Breast epithelium (tissue), 4 donors: ENCODE measurements at places on chromosomes 13 and 19.

DNA sequence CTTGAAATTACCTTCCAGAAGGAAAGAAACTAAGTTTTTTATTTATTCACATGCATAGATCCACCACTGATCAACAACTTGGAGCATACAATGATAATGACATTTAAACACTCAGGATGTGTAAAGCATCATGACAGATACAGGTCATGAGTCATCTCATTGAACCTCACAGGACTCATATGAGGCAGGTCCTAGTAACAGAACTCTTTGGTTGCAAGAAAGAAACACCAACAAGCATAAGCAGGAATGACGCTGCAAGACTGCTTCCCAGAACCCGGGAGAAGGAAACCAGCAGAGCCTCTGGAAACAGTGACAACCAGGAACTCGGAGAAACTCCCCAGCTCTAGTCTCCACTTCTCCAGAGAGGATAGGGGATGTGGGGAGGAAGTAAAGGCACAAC lies 60.8 kb upstream of the IPO5 start:
- no peak overlapping the region for H3K27ac ChIP-seq
- no peak for DNase-seq
- no peaks in the 10 kb centered on the region for H3K27me3 ChIP-seq
- H3K4me3 ChIP-seq, result no peak overlapping the region
- H3K36me3 ChIP-seq, result no peaks in the 10 kb centered on the region

DNA sequence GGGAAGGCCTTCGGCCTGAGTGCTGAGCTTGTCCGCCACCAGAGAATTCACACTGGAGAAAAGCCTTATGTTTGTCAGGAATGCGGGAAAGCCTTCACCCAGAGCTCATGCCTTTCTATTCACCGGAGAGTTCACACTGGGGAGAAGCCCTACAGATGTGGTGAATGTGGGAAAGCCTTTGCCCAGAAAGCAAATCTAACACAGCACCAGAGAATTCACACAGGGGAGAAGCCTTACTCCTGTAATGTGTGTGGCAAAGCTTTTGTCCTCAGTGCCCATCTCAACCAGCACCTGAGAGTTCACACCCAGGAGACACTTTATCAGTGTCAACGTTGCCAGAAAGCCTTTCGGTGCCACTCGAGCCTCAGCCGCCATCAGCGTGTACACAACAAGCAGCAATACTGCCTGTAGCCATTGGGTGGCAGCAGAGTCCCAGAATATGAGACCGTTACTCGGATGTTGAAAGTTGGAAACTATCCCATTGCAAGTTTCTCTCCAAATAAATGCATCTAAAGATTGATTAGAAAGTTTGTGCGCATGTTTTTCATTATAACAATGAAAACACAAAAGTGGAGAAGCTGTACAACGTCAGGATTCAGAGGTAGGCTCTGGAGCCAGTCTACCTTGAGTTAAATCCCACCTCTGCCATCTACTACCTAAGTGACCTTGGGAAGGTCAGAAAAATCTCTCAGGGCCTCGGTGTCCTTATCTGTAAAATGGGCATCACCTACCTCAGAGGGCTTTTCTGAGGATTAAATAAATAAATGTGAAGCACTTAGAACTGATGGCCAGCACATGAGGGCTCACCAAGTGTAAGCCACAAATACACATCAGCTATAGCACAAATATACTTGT lies 21.1 kb downstream of the ZNF473 start:
- H3K4me3 ChIP-seq, result no peak overlapping the region
- H3K27ac ChIP-seq, result no peak overlapping the region
- peaks cover 24% of the 10 kb centered on the region for H3K36me3 ChIP-seq
- H3K4me1 ChIP-seq, result no peaks in the 10 kb centered on the region
- H3K27me3 ChIP-seq, result no peaks in the 10 kb centered on the region

DNA sequence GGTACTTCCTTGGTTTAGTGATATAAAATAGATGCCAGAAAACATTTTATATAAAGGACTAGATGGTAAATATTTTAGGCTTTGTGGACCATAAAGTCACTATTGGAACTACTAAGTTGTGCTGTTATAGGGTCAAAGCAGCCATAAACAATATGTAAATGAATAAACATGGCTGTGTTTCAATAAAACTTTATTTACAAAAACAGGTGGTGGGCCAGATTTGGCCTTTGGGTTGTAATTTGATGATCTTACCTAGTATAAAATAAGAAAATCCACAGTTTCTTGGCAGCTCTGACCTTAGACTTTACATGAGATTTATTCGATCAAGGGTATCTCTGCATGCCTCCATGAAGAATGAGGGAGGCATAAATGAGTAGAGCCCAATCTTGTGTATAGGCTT lies 232.0 kb upstream of the PCDH9 start:
- H3K27ac ChIP-seq, result no peak overlapping the region
- H3K4me1 ChIP-seq, result no peaks in the 10 kb centered on the region
- no peaks in the 10 kb centered on the region for H3K36me3 ChIP-seq
- no peak for DNase-seq
- H3K4me3 ChIP-seq, result no peak overlapping the region
- no peaks in the 10 kb centered on the region for H3K27me3 ChIP-seq

- DNase-seq, result no peak
- no peaks in the 10 kb centered on the region for H3K4me1 ChIP-seq
- no peaks in the 10 kb centered on the region for H3K27me3 ChIP-seq
- H3K36me3 ChIP-seq, result no peaks in the 10 kb centered on the region
Measured at GRCh38 chr13:84137292-84137691, 255.0 kb upstream of the SLITRK1 start.

GRCh38 chr13:106588367-106588766 lies 20.4 kb upstream of the ARGLU1 start:
- no peak overlapping the region for H3K27ac ChIP-seq
- no peaks in the 10 kb centered on the region for H3K36me3 ChIP-seq
- no peak for DNase-seq
- H3K27me3 ChIP-seq, result no peaks in the 10 kb centered on the region

DNA sequence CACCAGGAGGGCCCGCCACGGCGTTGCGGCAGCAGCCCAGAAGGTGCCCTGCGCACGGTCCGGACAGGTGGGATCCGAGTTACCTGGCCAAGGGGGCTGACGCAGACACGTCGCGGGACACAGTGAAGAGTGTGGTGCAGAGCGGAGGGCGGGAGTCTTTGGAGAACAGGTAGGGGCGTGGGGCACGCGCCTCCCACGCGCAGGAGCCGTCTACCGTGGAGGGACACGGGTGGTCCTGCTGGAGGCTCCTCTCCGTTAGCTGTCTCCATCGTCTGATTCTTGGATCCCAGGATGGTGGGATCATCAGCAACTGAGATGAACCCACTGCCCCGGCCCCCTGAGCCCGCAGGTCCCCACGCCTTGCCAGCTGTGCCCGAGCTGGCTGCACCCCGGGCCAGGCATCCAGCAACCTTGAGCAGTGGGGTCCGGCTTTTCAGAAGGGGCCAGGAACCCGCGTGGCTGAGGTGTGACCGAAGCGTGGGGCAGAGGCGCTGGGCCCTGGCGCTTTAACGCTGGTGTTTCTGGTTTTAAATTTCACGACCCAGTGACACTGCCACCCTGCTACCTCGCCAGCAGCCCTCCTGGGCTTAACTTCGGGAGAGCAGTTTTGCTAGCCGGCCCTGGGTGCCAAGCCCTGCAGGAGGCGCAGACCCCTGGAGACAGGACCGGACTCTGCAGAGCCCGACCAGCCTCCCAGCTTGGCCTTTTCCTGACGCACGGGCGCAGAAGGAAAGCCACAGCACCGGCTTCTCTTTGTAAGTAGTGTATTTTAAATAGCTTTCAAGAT lies 7.3 kb downstream of the FGF22 start:
- no peak for DNase-seq
- H3K27me3 ChIP-seq, result no peaks in the 10 kb centered on the region
- no peak overlapping the region for H3K27ac ChIP-seq
- H3K36me3 ChIP-seq, result no peaks in the 10 kb centered on the region

DNA sequence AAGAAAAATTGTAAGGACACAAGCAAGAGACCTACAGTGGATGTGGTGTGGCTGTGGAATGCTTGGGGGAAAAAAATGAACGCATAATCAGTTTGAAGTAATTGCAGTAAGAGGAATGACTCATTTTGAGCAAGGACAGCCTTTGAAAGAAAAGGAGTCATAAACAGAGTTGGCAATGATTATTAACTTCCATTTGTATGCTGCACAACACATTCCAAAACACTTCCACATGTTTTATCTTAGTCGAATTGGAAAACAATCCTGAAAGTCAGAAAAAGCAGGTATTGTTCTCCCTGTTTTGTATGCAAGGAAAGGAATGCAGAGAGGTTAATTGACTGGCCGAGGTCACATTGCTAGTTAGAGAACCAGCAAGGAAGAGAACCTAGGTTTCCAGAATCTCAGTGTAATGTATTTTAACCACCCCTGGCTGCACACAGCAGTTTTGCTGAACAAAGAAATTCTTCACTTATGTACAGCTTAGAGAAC lies 630.0 kb upstream of the MIR17HG start:
- H3K27ac ChIP-seq, result no peak overlapping the region
- no peak overlapping the region for H3K4me3 ChIP-seq
- no peaks in the 10 kb centered on the region for H3K27me3 ChIP-seq
- no peaks in the 10 kb centered on the region for H3K36me3 ChIP-seq
- no peak for DNase-seq

DNA sequence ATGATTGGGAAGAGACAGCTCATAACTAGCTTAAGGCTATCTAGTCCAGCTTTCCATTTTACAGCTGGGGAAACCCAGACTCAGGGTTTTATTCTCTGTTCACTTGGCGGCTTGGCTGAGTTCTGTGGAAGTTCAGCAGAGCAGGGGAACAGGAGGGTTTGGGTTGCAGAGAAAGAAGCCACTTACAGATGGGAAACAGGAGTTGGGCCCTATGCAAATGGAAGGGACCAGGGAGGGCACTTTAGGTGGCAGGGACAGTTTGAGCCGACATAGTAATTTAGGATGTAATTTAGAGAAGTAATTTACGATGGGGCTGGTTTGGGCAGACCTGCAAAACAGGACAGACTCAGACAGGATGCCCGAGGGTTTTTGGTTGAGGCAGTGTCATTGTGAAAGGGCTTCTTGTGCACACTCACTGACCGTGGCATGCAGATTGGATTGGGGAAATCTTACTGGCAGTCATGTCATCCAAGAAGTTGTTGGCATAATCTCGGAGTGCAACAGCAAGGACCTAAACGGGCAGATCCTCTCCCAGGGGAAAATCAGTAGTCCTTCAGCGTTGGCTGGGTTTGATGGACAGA lies 47.3 kb upstream of the GPR183 start:
- H3K4me3 ChIP-seq, result no peak overlapping the region
- H3K36me3 ChIP-seq, result no peaks in the 10 kb centered on the region
- no peak for DNase-seq
- H3K27ac ChIP-seq, result peak overlapping the region; percentile 81
- H3K4me1 ChIP-seq, result peaks cover 3% of the 10 kb centered on the region
- no peaks in the 10 kb centered on the region for H3K27me3 ChIP-seq

DNA sequence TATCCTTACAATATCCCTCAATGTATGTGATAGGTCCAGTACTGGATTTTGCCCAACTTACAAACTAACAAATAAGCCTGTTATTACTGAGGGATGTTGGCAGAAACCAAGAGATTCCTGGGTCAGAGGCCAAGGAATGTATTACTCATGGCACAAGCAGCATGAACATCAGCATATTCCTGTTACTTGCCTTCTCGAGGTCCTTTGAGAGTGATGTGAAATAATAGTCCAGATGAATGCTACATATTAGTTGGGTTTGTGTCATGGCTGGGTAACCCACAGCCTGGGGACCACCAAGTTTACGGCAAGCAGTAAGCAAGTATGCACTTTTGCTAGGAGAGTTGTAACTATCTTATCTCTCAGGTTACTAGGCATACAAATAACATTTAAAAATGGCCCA lies 384.5 kb upstream of the GPC6 start:
- H3K4me3 ChIP-seq, result no peak overlapping the region
- no peak overlapping the region for H3K27ac ChIP-seq
- no peaks in the 10 kb centered on the region for H3K4me1 ChIP-seq
- H3K27me3 ChIP-seq, result no peaks in the 10 kb centered on the region
- no peak for DNase-seq
- no peaks in the 10 kb centered on the region for H3K36me3 ChIP-seq

GRCh38 chr19:19491321-19492025 lies 23.9 kb downstream of the TSSK6 start:
- H3K4me1 ChIP-seq, result peaks cover 12% of the 10 kb centered on the region
- peaks cover 6% of the 10 kb centered on the region for H3K36me3 ChIP-seq
- no peak for DNase-seq
- no peak overlapping the region for H3K4me3 ChIP-seq
- no peak overlapping the region for H3K27ac ChIP-seq

GRCh38 chr13:36358175-36358718 lies 12.1 kb upstream of the SPART start:
- H3K27ac ChIP-seq, result no peak overlapping the region
- no peak for DNase-seq
- no peaks in the 10 kb centered on the region for H3K27me3 ChIP-seq
- no peaks in the 10 kb centered on the region for H3K36me3 ChIP-seq
- no peaks in the 10 kb centered on the region for H3K4me1 ChIP-seq

DNA sequence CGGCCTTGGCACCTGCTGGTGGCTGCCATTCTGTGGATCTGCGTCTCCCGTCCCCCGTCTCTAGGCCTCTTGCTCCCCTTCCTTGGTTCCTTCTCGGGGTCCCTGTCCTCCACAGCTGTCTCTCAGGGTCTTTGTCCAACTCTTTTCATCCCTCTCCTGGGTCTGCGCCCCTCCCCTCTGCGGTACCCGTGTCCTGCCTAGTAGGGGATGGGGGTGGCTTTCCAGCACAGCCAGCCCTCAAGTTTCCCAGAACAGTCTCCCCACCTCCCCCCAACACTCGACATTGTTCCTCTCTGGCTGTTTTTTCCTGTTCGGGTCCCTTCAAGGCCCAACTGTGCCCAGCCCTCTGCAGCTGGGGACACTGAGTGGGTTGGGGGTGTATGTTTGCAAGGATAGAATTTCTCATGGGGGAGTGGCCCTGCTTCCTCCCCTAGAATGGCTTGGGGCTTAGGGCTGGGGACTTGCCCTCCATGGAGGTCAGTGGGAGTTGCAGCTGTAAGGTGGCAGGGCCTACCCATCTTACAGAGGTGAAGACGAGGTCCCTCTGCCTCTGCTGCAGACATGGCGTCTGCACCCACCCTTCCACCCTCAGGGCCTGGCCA lies 762 bp upstream of the ADM5 start:
- peak overlapping the region; percentile 46 for H3K4me3 ChIP-seq
- H3K4me1 ChIP-seq, result peaks cover 6% of the 10 kb centered on the region
- H3K27ac ChIP-seq, result peak overlapping the region; percentile 20

DNA sequence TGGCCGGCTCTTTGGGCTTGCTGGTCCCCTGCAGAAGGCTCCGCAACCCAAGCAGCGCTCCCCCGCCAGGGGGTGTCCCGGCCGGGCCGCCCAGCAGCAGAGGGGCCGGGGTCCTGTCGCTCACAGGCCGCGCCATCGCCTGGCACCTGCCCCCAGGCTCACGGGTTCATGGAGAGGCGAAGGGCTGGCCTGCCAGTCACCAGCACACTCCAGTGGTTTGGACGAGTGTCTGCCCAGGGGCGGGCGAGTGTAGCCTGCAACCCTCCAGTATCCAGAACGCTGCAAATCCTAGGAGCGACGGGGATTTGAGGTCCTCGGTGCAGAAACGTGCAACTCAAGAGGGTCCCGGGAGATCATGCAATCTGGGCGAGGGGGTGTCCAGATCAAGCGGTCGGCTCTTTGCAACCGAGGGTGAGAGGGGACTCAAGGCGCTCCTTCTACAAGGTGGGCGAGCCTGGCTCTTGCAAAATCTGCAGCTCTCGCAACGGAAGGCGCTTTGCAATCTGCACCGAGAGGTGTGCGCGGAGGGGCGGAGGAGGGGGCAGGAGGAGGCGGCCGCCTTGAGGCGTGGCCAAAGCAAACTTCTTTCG lies at the start of gene DBP:
Gene DBP, minus strand, starts transcription at position 521 of the 590 bp plus-strand sequence. Its CDS starts 385 bp downstream, at position 136.
- no peak for DNase-seq
- no peaks in the 10 kb centered on the region for H3K4me1 ChIP-seq
- H3K4me3 ChIP-seq, result peak within 1 kb of the TSS; percentile 63
- no peaks in the 10 kb centered on the region for H3K27me3 ChIP-seq
- H3K27ac ChIP-seq, result peak within 1 kb of the TSS; percentile 99
